ENCODE measurements at places on chromosomes 12 and 14.

DNA sequence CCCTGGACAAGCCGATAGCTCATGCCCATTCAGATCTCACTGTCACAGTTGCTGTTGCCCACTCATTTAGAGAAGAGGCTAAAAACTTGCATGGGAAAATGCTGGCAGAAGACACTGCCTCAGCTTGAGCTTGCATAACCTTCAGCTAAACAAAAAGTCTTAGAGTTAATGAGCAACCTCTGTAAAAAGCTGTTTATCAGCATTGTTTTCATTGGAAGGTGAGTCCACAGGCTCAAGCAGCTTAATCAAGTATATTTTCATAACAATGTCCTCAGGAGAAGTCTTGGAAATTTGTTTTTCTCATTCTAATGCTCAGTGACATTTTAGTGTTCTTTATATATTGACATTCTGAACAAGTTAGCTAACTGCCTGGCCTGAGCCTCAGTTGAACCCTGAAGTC, 872.9 kb downstream of the TMTC2 start:
- no peak for DNase-seq

GRCh38 chr12:7695237-7695560, 376 bp downstream of the GDF3 start:
- no peak for DNase-seq

GRCh38 chr14:22479776-22480464, 109.1 kb downstream of the DAD1 start:
- no peak for DNase-seq

GRCh38 chr12:41202051-41202450, 13.9 kb downstream of the PDZRN4 start:
- no peak for DNase-seq

GRCh38 chr12:98437166-98437565, 78.2 kb upstream of the TMPO start:
- DNase-seq = no peak

GRCh38 chr12:22377731-22378496, 43.4 kb upstream of the ST8SIA1 start:
- no peak for DNase-seq

- DNase-seq = peak; percentile 42
Measured at GRCh38 chr12:16347391-16348298, at the start of gene MGST1. Gene MGST1 (plus strand): TSS chr12:16347645. CDS start chr12:16354253, 6,608 bp downstream.

GRCh38 chr12:80412343-80412953, 31.6 kb upstream of the PTPRQ start:
- DNase-seq = peak; percentile 25

- no peak for DNase-seq
Measured at GRCh38 chr12:104347374-104348075, 44.0 kb downstream of the EID3 start.

GRCh38 chr14:95526483-95527386, 8.1 kb upstream of the GLRX5 start:
- DNase-seq = no peak

GRCh38 chr12:74393272-74393671, 144.4 kb upstream of the ATXN7L3B start:
- no peak for DNase-seq

DNA sequence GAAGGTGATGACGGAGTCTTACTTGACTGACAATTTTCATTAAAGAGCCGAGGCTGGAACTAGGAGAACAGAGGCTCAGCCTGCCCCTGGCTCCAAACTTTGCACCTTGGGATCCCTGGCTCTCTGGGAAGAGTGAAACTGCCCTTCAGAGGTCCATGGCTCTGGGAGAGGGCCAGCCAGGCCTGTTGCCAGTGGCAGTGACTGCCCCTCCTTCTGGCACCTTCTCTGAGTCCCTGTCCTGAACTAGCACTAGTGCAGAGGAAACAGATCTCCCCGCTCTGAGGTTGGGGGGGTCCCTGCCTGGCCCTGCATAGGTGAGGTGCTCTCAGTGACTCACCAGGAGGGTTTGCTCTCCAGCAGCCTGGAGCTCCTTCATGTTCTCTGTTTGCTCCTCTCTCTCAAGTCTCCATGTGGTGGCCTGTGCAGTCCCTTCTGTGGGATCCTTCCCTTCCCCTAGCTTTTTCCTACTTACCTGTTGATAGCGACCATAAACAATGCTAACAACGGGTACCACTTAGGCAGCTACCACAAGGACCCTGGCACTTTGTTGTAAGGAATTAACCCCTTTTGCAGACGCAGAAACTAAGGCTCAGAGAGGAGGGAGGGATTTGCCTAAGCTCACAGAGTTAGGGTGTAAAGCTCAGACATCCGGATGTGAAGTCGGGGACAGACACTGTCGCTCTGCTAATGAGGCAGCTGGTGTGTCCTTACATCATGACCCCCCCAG, 22.4 kb downstream of the FAM222A start:
- DNase-seq = no peak
